ENCODE measurements at places on chromosomes 1 and 21.

DNA sequence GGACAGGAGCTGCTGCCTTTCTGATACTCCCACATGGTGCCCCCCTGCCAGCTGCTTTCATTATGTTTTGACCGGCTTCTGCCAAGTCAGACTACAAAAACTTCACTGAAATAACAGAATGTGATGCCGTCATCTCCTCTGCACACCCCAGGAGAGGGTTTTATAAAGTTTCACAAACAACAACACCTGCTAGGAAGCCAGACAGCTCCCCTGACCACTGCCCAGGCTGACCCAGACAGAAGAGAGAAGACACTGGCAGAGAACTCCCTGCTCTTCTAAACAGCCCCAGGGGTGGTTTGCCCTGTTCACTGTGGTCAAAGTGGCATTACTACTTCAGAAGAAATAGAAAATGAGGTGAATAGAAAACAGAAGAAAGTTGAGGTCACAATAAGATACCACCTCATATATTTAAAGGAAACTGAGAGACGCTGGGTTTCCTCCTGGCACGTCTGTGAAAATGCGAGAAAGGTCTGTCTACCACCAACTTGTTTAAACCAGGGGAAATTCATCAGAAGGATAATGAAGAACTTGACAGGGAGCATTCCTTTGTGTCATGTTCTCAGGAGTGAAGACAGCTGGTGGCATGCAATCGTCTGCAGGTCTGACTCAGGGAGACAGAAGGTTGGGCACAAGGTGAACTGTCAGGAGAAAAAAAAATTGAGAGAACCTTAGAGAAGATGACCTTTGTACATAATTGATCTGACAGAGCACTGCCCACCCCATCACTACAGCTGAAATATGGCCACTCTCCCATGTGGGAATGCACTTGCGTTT lies 119.0 kb upstream of the NFIA start:
- peak; percentile 65 for DNase-seq

GRCh38 chr1:37704966-37705365 lies 12.7 kb downstream of the CDCA8 start:
- DNase-seq = no peak

DNA sequence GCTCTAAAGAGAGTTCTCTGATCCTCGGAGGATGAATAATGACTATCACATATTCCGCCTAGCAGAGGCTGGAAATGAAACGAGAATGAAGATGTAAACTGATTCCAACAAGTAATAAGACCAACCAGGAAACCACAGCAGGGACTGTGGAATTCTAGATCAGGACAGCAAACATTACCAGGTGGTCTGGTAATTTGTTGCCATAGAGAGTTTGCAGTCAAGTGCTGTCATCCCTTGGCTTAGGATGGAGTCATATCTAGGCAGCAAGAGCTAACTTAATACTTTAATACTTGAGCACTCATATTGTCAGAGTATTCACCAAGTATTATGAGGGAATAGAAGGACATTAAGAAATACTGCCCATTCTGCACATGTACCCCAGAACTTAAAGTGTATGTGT lies 45.1 kb upstream of the MUTYH start:
- no peak for DNase-seq

- no peak for DNase-seq
Observed at GRCh38 chr1:46464013-46464548, 25.6 kb upstream of the DMBX1 start.

GRCh38 chr1:209769971-209770370 lies 14.1 kb downstream of the TRAF3IP3 start:
- DNase-seq = no peak

GRCh38 chr21:29196670-29197191 lies 66.3 kb downstream of the MAP3K7CL start:
- no peak for DNase-seq

DNA sequence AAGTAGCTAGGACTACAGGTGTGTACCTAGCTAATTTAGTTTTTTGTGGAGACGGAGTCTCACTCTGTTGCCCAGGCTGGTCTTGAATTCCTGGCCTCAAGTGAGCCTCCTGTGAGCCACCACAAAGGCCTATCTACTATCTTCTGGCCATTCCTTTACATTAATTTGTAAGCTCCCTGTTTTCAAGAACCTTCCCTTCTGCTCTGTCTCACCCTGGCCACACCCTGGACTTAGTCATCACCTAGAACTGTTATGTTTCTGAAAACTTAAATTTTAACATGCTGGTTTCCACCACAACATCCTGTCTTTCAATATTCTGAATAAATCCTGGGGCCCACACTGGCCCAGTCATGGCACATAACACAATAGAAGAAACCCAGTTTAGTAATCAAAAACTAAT lies 4.9 kb upstream of the B4GALT3 start:
- DNase-seq = peak; percentile 70

DNA sequence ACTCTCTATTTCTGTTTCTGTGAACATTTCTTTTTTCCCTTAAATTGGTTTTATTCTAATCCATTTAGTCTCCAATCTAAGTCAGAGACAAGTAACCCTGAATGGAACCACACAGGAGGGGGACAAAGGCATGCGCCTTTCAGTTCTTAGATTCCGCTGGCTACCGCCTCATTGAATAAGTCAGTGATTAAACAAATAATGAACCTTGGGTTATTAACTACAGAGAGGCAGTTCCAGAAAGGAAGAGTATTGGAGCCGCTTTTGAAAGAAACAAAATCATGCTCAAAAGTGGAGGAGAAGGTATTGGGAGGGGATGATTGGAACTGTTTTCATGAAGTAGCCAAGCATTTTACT lies 459.8 kb upstream of the DAB1 start:
- DNase-seq = no peak

DNA sequence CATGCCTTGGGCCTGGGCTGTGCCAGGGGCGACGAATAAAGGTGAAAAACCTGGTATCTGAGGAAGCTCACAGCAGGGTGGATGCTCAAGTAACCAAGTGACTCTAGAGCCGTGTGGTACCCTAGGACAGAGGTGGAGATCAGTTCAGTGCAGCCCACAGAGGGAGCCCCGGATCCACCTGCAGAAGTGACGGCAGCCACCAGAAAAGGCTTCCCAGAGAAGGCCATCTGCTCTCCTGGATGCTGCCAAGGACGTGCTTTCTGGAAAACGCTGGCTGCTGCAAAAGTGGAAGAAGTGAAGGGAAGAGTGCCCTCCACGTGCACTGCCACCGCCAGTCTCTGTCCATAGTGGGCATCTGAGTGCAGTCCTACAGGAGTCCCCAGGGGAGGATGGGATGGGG lies 27.7 kb downstream of the TMCO4 start:
- DNase-seq = no peak

DNA sequence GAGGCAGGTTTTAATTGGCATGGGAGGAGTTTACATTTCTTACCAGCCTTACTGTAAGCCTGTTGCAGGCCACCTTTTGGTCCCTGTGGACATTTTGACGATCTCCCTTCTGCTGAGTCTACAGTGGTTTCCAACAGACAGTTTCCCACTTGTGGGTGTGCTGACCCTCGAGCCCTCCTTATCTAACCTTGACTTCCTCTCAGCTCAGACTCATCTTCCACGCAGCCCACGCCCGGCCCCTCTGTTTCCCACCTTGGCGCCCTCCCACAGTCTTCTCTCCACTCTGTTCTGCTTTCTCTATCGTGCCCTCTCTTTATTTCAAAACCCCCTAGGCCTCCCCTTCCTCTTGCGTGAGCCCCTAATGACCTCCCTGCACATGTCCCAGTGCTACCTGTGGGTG lies 6.1 kb upstream of the ARL8A start:
- no peak for DNase-seq

DNA sequence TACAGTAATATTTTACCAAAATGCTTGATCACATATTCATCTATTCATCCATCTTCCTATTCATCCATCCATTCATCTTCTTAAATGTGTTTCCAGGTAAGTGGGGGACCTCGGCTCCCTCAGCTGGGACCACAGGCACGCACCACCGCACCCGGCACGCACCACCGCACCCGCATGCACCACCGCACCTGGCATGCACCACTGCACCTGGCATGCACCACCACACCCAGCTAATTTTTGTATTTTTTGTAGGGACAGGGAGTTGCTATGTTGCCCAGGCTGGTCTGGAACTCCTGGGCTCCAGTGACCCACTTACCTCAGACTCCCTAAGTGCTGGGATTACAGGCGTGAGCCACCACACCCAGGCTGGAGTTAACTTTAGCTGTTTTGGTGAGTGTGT lies 21.2 kb downstream of the ACTRT2 start:
- DNase-seq = no peak

DNA sequence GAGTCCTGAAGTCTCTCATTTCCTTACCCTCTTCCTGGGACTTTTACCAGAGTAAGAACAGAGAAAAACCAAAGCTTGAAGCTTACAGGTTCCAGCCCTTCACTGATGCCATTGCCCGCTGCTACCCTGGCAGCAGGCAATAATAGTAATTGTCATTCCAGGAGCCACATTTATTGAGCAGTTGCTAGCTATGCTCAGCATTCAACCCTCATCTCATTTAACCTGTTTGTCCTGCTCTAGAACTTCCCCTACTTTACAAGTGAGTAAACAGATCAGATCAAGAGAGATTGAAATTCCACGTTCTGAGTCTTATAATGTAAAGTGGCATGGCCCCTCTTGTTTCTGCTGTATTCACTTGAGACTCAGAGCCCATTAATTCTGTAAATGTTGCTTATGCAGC lies 80.4 kb downstream of the ATP1A1 start:
- no peak for DNase-seq

GRCh38 chr1:41633764-41634163 lies 149.3 kb upstream of the EDN2 start:
- DNase-seq = no peak

DNA sequence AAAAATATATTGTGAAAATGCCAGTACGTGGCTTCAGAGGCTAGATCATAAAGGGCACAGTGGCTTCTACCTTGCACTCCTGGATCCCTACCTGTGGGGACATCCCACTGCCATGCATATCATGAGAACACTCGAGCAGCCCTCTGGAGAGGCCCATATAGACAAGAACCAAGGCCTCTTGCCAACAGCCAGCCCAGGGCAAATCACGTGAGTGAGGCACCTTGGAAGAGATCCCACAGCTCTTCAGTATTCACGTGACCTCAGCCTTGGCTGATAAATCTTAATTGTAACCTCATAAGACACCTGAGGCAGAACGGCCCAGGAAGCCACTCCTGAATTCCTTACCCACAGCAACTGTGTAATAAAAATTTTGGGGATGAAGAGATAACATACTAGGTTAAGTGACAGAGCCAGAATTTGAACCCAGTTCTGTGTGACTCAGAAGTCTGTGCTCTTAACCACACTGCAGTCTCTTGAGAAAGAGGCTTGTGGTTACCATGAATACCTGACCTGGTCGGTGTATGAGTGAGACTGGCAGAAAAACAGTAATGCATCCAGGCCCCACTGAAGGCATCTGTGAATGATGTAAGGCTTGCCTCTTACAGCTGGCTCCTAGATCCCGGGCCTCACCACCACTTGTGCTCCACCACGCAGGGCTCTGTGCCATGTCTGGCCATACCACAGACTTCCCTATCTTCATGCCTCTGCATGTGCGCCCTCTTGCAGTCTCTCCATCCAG lies 6.9 kb upstream of the A3GALT2 start:
- DNase-seq = peak; percentile 92

- no peak for DNase-seq
Observed at GRCh38 chr1:147567594-147568381, 26.5 kb downstream of the BCL9 start.

DNA sequence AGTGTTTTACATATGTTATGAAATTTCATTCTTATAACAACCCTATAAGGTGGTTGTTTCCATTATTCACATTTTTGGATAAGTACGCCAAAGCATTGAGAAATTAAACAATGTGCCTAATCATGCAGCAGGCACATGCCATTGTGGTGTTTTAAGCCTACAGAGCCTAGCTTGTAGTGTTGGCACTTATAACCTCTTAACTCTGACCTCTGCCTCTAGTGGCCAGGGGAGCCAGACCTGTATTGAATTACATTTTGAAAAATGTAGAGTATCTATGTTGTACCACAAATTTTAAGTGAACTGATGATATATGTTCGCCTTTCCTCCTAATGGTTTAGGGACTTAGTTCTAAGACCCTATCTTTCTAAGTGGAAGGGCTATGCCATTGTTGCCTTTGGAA lies 61.0 kb downstream of the KCNK2 start:
- DNase-seq = no peak

- no peak for DNase-seq
Observed at GRCh38 chr1:1487701-1488100, 16.1 kb downstream of the ATAD3B start.

DNA sequence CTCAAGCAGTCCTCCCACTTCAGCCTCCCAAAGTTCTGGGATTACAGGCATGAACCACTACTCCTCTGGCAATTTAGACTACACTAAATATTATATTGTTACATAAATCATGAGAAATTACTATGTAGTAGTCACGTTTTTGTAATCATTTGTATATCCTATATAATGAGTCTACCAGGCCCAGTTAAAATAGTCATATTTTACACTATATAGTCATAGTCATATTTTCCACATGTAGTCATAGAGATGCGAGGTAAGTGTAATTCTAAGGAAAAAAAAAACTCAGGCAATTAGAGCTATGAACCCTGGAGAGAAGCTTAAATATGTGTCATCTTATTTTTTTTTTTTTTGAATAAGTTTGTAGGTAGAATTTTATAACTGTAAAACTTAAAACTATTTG lies 90.0 kb downstream of the FNBP1L start:
- DNase-seq = no peak

DNA sequence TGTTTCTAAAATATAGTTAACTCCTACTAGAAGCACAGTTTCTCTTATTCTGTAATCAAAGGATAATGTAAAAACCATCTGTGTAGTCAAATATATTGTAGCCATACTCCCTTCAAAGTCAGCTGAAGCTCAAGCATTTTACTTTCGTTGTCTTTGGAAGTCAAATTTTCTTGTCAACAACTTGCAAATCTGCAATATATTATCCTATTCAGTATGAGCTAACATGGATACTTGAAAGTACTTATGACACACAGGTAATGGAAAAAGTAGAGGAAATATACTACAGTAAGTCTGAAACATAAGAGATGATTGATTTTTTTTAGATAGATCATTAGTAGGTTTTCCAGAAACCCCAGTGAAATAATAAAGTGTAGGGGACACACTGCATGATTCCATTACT lies 121.5 kb downstream of the COL24A1 start:
- DNase-seq = no peak

- no peak for DNase-seq
Observed at GRCh38 chr1:208485512-208485911, 241.3 kb upstream of the PLXNA2 start.

- peak; percentile 89 for DNase-seq
Observed at GRCh38 chr1:23651069-23651808, 40.4 kb upstream of the RPL11 start.

- DNase-seq = no peak
Observed at GRCh38 chr1:44134071-44134920, 7.1 kb downstream of the KLF18 start.

DNA sequence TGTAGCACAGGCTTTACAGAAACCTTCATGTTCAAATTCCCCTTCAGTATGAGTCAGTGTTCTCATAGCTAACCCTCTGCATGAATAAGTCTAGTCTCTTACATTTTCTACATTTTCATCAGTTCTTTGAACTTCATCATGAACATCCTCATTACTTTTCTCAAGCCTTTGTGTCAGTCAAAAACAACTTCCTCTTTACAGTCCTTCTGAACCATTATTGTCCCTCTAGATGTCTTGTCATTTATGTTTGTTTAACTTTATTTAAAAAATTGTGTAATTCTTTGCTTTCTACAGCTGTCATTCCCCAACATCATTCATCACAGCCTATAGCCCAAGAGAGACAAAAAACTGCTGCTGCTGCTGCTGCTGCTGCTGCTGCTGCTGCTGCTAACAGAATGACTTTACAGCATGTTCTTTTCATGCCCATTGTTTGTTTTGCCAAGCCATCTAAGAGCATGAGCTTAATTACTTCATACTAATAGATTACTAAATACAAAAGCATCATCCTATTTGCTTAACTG lies 133.1 kb downstream of the LRRC40 start:
- DNase-seq = peak; percentile 12

Data from epithelial cell of esophagus (primary cell).